Cortex of kidney (tissue), 1 donor: ENCODE measurements at places on chromosomes 5 and 9.

GRCh38 chr9:124206391-124206790, 51.4 kb upstream of the NEK6 start:
- no peak for DNase-seq

GRCh38 chr5:72302171-72302570, 17.9 kb downstream of the MRPS27 start:
- no peak for DNase-seq

DNA sequence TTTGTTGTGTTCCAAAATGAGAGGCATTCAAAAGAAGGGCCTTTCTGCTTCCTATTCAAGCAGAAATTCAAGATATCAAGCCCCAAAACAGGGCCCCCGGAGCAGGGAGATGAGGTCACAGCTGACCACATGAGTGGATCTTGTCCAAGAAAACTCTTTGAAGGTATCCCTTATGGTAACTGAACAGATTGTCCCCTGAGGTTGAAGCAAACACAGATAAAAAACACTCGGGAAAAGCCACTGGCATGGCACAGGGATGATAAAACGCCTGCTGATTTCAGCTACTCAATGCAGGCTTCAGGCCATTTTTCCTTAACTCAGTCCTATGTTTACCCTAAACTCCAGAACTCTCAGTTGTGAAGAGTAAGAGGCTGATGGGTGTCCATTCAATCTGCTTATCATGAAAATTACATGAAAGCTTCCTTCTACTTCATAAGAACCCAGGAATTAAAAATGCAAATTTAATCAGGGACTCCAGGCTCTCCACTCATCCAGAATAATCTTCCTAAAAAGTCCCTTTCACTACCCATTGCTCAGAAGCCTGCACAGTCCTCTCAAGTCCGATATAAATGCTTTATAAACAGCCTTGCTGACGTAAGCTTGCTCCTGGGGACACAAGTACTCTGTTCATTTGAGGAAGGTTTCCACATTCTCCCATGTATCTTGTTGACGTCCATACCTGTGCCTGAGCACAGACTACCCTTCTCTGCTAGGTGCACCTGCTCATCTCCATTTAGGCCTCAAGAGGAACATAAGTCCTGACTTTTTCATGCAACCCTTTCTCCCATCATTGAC, 35.9 kb upstream of the SLC1A3 start:
- no peak for DNase-seq

DNA sequence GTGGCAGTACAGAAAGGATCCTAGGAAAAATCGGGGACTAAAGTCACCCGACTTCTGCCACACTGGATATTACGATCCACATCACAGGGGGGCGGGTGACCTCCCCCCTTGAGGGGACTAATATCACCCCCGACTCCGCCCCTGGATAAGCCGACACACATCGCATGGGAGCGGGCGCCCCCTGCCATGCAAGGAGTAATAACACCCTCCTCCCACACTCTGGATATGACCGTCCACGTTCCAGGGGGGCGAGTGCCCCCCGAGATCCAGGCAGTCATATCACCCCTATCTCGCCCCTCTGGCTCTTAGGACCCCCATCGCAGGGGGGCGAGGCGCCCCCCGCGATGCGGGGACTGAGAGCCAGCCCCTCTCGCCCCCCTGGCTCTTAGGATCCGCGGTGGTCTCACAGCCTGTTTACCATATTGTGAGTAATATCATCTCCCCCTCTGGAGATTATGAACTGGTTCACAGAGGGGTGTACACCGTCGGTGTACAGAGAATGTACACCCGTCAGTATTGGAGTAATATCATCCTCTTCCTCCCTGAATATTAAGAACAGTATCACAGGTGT, 423.0 kb downstream of the DIRAS2 start:
- no peak for DNase-seq

- DNase-seq = no peak
Observed at GRCh38 chr5:43312076-43312661, 1.0 kb downstream of the HMGCS1 start.

- DNase-seq = no peak
Observed at GRCh38 chr5:178417391-178417811, 172.8 kb downstream of the COL23A1 start.

GRCh38 chr5:72265032-72265877, 54.8 kb downstream of the MRPS27 start:
- no peak for DNase-seq

DNA sequence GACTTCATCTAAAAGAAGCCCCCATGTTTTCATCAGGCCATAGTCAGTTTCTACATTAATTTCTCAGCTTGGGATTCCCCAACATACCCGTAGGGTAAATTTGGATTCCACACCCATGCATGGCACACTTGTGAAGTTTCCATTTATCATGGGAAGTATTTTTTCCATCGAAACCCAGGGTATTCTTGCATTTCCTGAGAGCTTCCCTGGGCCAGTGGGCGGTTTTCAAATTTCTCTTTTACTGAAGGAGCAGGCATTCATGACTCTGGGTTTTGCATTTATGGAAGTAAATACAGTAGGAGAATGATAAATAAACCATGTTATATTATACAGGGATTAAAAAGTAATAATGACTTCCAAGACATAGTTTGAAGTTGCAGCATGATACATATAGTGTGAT, 93.0 kb upstream of the MAP3K1 start:
- DNase-seq = no peak

DNA sequence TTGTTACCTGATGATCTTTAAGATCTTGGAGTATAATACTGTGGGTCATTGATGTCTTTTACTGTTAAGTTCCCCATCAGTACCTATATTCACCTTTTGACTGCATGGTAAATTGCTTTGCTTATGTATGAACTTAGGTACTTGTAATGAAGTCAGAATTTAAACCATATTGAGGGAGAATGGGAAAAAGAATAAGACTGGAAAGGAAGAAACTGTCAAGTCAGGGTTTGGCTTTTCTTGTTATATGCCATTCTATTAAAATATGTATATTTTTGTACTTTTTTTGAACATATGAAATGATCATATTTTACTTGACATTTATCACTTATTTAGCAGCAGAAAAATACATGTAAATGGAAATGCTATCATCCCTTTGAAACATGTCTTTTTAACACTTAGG, 58.6 kb downstream of the KIAA1958 start:
- no peak for DNase-seq

GRCh38 chr5:79484731-79485130, 29.2 kb downstream of the HOMER1 start:
- no peak for DNase-seq

- DNase-seq = no peak
Observed at GRCh38 chr5:83015676-83016075, 61.5 kb downstream of the TMEM167A start.

DNA sequence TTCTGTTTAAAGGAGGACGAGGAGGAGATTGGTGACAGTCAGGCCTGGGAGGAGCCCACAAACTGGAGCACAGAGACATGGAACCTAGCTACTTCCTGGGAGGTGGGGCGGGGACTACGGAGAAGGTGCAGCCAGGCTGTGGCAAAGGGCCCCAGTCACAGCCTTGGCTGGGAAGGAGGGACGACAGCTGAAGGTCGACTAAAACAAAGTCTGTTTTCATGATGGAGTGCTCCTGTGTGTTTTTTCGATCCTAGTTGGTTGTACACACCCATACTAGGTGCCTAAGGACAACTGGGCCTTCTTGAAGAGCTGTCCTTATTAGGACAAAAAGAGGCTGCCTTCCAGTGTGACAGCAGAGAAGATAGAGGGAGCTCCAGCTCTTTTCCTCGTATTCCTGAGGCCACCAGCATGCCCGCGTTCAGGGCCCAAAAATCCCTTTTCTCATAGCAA, 2.9 kb downstream of the CCDC107 start:
- no peak for DNase-seq

GRCh38 chr5:142685418-142686209, at the start of gene FGF1:
TSS of gene FGF1 (minus strand) at chr5:142686090. CDS start at chr5:142614127, 71,963 bp downstream.
- no peak for DNase-seq

DNA sequence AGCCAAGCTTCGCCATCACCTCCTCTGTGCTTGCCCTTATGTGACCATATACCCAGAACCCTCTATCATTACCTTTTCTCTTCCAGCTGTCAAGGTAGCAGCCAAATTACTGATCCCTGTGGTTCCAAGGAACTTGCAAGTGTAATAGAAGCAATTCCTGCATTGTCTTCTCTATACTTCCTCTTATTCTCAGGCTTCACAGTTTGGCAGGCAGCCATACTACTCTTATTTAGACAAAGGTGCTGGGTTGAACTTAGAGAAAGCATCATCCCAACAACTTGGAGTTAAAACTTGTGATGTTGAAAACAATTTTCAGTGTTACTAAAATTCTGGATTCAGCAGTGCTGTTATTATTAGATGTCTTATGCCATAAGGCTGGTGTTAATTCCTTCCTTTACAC, 93.2 kb downstream of the NLN start:
- DNase-seq = no peak

DNA sequence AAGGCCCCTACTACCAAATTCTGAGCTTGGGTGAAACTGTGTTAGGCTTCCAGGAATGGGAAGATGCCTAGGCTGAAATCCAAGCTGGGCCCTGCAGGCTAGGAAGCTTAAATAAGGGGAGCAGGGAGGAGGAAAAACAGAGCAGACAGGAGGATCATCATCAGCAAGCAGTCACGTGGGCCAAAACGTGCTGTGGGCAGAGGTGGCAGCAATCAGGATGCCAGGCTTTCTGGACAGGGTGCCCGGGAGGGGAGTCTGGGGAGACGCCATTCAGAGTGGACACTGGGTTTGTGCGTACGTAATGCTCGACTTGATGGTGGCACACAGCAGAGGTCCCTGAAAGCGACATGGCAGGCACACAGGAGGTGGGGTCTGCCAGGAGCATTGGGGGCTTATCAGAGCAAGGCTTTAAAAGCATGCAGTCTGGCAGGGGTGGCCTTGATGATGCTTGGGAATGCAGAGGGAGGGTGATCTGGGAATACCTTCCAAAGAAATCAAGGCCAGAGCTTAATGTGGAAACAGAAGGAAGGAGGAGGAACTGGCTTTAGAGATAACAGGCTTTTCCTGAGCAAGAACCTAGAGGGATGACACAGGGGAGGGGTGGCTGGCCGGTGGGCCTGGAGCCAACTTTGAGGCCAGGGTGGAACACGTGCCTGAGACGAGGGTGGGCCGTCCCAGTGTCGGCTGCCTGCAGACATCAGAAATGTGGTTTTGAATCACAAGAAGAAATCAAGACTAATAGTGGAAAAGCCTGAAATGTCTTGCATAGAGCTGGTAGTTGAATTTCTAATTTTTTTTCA, 212.5 kb downstream of the GADD45G start:
- DNase-seq = no peak

GRCh38 chr9:77946969-77947620, 84.5 kb downstream of the GNAQ start:
- no peak for DNase-seq

GRCh38 chr5:31291323-31291854, 97.9 kb downstream of the CDH6 start:
- DNase-seq = no peak

- DNase-seq = no peak
Observed at GRCh38 chr5:92930057-92930456, 651.0 kb downstream of the NR2F1-AS1 start.

- no peak for DNase-seq
Observed at GRCh38 chr5:82351754-82352145, 73.6 kb upstream of the RPS23 start.

DNA sequence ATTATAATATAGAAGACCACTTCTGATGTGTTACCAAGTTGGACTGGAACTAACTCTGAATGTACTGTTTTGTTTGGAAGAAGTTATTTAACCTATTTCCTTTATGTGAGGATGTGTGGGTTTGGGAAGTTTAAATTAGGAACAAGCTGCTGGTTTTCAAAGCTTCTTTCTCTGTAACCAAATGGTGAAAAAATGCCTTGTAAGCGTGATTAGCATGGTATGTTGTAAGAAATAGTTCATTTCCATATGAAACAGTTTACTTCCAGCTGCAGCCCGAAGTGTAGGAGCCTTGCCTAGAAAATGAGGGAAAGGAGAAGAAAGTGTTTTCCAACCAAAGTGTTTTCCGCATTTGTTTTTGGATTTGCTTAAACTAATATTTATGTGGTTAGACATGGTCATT, 36.0 kb downstream of the TTC1 start:
- DNase-seq = no peak

DNA sequence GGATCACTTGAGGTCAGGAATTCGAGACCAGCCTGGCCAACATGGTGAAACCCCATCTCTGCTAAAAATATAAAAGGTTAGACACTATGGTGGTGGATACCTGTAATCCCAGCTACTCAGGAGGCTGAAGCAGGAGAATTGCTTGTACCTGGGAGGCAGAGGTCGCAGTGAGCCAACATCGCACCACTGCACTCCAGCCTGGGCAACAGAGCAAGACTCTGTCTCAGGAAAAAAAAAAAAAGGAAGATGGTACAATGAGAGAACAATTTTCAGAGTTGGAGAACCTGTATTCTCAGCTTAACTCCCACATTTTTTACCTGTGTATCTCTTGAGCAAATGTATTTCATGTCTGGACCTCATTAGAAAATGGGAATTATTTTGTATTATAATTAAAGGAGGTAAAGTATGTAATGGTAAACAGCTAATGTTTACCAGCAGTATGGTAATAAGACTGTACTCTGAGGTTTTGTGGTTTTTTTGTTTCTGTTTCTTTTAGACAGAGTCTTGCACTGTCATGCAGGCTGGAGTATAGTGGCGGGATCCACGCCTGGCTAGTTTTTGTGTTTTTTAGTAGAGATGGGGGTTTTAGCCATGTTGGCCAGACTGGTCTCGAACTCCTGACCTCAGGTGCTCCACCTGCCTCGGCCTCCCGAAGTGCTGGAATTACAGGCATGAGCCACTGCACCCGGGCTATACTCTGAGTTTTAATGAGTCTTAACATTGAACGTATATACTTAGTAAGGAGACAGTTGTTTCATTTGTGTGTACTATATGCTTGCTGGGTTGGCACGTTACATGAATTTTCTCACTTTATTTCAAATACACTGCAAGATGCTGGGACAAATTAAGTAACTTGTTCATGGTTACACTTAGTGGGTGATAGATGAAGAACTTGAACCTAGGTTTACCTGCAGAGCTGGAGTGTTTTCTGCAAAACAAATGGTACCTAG, 16.2 kb downstream of the UHRF2 start:
- DNase-seq = no peak

DNA sequence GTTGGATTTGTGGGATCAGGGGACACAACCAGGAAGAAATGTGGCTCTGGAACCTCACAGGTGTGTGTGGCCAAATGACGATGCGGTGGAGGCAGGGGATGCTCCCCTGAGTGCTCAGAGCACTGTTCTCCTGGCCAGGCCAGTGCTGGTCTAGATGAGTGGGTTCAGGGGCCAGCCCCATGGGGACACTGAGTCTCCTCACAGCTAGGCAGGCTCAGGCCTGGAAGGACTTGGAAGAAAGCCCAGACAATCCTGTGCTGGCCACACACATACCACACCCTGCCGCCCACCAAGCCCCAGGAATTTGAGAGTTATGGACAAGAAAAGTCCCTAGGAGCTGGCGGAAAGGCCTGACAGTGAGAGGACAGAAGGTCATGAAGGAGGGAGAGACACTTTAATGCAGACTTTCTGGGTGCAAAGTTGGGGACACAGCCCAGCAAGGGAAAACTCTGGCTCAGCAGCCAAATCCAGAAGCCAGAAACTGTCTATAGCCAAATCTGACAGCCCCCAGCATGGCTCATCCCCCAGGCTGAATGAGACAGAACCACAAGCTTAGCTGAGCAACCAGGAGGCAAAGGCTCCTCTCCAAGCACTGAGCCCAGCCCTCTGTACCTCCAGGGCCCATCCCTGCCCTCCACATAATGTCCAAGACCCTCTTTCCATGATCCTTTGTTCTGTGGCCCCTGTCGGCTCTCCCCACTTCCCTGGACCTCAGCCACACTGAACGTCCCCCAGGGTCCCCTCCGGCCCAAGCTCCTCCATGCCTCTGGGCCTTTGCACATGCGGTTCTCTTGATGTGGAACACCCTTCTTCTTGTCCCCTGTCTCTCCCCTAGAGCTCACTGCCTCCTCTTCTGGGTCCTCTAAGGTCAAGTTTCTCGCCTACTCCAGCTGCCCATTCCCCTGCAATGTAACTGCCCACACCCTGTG, 22.4 kb downstream of the LHX6 start:
- DNase-seq = no peak
